AG04450 (cell line): ENCODE measurements at places on chromosomes 16 and 17.

- no peak for DNase-seq
Measured at GRCh38 chr16:20911361-20911760, 10.8 kb downstream of the LYRM1 start.

GRCh38 chr17:28407130-28407973, 1.3 kb upstream of the SLC46A1 start:
- no peak for DNase-seq

GRCh38 chr17:28578246-28579195, 1.8 kb upstream of the ALDOC start:
- DNase-seq, result no peak

DNA sequence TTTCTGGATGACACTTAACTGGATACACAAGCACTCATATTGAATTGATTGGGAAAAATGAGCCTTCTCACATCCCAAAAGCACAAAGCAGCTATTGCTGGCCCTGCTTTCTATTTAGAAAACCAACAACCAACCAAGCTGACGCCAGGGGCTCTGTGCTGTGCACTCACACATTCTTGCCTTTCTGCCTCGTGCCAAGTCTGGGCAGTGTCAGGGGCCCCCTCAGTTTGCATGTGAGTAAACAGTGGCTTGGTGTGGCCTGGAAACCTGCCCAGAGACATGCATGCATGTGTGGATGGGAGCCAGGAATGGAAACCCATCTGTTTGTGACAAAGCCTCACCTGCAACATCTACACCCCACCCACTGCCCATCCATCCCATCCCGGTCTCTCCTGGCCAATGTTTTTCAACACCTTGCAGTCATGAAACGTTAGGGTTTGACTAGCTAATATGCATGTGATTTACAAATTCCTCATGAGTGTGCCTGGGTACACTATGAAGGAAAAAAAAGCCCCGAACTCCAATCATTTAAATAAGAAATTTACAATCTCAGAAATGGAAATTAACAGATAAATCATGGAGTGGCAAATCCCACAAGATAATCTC, 20.4 kb downstream of the MIEF2 start:
- no peak for DNase-seq

DNA sequence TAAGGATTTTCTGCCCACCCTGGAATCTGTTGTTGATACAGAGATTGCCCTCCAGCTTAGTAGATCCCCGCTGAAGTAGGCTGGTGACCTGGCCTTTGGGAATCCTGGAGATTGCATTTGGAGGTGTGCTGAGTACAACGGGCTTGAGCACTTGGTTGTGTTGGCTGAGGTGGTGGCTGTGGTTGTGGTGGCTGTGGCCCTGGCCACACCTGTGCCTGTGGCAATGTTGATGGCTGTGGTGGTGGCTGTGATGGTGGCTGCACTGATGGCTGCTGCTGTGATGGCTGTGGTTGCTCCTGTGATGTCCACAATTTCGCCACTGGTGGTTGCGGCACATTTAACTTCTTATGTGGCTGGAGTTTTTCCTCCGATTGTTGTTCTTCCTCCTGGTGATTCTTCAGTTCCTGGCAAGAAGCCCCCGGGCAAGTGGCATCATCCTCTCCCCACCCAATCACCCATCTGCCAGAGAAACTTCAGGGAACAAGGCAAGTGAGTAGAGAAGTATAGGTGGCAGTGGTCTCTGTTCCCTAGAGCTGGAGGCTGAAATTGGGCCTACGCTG, 4.2 kb downstream of the CCDC200 start:
- no peak for DNase-seq

GRCh38 chr16:1265090-1265630, 9.3 kb downstream of the TPSD1 start:
- no peak for DNase-seq

DNA sequence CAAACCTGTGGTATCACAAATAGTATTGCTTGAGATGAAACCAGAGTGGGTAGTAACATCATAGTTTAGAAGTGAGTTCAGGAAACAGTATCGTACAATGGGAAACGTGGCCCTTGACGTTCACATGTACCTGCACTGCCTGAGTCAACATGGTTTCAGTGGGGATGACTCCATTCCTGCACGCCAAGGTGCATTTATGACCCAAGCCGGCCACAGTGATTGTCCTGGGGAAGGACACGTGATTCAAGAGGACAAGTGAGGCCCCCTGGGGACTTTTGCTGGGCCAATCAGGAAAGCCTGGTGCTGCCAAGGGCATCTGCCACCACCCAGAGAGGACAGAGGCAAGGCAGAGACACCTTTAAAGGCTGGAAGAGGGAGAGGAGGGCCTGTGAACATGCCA, 119.2 kb downstream of the AXIN2 start:
- no peak for DNase-seq

GRCh38 chr17:39995438-39995837, 14.8 kb downstream of the PSMD3 start:
- no peak for DNase-seq

DNA sequence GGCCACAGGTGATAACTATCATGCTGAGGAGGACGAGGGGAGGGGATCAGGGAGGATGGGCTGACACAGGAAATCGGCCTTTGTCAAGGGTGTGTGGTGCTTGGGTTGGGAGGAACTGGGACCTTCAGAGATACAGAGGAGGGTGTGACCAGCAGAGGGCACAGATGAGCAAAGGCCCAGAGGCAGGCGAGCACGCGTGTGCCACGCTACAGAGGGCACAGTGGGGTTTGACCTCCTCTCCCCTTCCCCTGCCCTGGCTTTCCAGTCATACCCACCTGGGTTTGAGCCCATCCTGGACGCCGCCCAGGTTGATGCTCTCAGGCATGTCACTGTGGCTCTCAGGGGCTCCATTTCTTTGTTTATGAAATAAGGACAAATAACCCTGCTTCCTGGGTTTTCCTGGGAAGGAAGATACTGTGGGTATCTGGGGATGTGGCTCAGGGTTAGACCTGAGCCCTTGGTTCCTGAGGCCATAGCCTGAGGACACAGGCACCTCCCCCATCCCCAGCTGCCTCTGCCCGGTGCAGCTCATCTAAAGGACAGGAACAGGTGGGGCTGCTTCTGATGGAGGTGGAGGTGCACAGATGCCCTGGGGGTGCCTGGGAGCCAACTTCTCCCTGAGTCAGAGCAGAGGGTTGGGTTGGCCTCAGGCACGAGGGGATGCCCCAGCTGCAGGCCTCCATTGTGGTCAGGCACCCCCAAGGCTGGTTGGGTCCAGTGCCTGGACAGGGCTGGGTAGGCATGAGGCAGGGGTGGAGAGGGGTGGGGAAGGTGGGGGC, 51.8 kb downstream of the BEAN1 start:
- DNase-seq, result no peak

DNA sequence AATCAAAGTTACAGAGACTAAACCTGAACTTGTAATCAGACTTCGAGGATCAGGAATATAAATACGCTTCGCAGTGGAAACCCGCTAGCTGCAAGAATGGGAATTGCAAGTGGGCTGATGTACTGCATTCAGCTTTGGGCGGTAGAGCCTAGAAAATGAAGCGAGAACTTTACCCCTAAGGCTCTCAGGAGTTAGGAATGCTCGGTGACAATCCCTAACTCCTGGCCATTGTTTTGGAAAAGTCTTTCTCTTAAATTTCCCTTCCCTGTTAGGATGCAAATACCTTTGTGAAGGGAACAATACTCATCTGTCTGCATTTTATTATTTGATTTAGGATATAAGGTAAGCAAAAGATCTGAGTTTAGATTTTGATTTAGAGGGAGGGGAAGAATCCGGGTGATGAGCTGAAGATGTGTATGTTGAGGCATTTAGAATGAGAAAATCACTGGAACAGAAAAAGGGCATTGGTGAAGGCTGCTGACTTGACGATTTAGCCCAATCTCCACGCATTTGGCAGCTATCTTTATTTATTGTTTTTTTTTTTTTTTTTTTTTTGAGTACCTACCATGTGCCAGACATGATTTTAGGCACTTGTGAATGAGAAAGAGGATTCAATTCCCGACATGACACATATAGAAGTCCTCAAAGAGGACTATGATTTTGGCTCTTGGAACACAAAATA, 2.2 kb upstream of the TOX3 start:
- no peak for DNase-seq

DNA sequence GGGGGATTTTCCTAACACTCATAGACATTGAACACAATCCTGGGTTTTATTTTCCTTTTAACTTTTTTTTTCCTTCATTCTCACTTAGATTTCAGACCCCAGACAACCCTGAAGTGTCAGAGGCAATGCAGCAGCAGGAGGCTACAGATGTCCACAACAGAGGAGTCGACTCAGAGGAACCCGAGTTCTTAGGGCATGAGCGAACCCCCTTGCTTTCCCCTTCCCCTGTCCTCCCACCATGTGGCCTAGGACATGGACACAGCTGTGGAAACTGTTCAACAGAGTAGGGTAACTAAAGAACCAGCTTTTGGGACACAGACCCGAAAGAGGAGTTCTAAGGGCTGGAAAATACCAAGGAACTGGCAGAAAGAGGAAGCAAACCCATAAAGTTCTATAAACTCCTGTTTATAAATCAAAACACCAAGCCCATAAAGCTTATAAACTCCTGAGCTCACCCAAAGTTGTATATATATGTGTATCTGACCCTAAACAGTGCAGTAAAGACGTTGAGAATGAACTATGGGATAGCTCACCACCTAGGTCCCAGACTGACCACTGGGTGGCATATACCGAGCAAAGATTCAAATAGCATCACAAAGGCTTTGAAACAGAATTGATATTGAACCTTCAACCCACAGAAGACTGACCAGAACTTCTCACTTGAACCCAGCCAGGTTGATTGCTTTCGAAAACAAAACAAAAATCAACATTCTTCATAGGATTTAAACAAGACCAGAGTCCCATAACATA, 33.9 kb downstream of the CMTM4 start:
- DNase-seq, result no peak

DNA sequence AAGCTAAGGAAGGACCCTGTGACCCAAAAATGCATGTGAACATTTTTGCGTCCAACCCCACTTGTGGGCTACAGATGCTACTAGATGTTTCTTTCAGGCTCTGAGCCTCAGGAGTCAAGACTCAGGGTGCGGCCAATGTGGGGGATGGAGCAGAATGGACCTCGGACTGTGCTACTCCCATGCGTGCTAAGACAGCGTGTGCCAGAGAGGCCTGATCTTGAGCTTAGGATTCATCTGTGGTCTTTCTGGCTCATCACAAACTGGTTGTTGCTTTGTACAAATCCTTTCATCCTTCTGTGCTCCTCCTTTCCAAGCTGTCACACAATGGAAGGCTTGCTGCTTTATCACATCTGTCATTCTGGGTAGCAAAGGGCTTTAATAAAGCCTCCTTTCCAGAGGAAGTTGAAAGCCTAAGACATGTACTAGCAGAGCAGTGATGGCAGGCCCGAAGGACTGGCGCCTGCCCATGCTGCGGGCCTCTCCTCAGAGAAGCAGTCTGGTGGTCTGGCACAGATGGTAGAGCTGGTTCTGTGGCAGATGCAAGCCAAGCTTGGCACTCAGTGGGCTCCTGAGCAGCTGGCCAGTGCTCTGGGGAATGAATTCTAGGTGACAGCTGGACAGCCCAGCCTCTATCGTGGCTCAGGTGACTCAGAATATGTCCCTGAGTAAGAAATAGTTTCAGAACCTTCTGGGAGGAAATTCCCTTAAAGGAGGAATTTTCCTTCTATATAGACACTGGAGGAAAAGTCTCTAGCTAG, 27.8 kb downstream of the COG4 start:
- no peak for DNase-seq

DNA sequence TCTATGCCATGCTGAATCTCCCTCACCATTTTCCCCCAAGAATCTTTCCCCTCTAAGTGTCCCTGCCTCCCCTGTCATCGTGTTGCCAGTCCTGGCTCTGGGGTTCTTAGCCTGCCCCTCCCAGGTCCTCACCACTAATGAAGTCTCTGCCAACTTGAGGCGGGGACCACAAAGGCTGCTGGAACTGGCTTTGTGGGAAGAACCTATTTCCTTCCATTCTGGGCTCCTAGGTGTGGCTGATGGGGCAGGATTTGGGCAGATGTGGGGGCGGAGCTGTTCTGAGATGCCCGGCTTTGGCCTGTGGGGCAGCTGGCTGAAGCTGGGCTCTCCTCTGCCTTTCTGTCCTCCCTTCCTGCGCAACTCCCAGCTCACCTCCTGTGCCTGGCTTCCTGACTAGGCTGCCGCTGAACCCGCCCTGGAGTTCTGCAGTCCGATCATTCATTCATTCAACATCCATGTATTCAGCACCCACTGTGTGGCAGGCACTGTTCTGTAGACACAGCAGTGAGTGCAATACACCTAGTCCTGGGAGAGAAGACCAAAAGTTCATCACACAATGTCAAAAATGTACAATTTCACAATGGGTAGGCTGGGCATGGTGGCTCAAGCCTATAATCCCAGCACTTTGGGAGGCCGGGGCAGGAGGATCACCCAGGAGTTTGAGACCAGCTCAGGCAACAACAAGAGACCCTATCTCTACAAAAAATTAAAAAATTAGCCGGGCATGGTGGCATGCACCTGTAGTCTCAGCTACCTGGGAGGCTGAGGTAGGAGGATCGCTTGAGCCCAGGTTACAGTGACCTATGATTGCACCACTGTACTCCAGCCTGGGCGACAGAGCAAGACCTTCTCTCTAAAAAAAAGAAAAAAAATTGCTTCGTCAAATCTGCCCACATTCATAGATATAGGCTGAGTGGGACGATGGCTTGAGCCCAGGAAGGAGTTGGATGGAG, 1.9 kb upstream of the SNN start:
- no peak for DNase-seq

GRCh38 chr16:15599303-15600070, 43.5 kb downstream of the MARF1 start:
- no peak for DNase-seq

DNA sequence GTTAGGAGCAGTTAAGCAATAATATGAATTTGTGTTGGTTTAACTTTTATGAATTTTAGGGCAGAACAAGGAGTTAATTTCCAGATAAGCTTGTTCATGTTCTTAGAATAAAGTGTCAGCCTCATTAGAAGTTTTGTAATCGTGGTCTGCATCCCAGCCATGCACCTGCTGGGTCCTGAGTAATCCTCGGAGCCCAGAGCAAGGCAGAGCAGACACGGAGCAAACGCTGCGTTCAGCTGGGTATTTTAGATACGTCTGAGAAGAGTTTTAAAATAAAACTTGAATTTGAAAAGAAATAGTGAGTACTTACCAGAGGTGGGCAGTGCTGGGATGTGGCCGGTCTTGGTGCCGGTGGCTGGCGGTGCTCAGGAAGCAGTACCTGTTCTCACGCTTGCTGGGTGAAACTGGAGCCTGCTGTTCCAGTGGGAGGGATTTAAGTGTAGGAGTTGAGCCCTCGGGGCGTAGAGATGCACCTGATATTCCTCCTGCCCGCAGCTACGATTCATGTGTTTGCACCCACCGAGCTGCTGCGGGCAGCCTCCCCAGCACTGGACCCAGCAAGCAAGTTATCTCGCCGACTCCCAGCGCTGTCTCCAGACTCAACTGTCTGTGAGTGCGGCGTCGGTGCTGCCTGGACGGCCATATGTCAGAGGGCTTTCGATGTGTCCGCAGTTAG, at the start of gene ZNF750:
TSS of gene ZNF750 (minus strand) at position 406 of the 676 bp plus-strand sequence. CDS start 7,568 bp downstream, outside the sequence.
- no peak for DNase-seq

- DNase-seq, result no peak
Measured at GRCh38 chr16:89061086-89061485, 32.6 kb upstream of the ACSF3 start.

GRCh38 chr17:59329176-59330052, 2.0 kb upstream of the YPEL2 start:
- peak; percentile 49 for DNase-seq

GRCh38 chr17:11506635-11507034, 91.6 kb upstream of the DNAH9 start:
- DNase-seq, result no peak
